ENCODE measurements at places on chromosomes 4 and X. TPM values are rescaled to one million over a fixed set of nuclear protein-coding genes. Genes with fewer than 3 reads are reported as not detected.
A peak's percentile ranks its signal among the peaks of the same experiment; 100 is the strongest.

DNA sequence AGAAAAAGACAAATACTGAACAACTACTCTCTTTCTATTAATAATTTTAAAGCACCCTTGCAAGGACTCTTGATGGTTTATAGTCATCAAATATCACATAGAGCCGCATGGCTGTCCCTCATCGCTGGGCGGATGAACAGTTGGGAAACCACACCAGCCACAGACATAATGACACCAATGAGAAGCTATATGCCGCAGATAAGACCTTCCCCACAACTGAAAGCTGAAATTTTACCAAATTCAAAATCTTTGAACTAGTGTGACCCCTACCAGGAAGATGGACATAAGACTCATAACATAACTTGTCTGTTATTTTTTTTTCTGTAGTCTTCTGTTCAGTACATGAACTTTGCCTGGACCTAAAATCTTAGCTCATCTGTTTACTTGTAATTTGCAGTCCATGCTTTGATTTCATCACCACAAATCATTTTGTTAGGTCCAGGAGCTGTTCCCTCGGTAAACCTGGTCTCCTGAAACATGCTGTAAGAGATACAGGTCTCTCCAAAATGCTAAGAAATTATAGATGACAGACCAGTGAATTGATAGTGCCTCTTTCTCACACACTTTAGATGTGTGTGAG is 157.3 kb upstream of the RAPGEF2 start:
- H3K27me3 ChIP-seq, result no peaks in the 10 kb centered on the region
- DNase-seq, result no peak
- H3K27ac ChIP-seq, result peak overlapping the region; percentile 76
- no peak overlapping the region for H3K4me3 ChIP-seq
- no peaks in the 10 kb centered on the region for H3K36me3 ChIP-seq

DNA sequence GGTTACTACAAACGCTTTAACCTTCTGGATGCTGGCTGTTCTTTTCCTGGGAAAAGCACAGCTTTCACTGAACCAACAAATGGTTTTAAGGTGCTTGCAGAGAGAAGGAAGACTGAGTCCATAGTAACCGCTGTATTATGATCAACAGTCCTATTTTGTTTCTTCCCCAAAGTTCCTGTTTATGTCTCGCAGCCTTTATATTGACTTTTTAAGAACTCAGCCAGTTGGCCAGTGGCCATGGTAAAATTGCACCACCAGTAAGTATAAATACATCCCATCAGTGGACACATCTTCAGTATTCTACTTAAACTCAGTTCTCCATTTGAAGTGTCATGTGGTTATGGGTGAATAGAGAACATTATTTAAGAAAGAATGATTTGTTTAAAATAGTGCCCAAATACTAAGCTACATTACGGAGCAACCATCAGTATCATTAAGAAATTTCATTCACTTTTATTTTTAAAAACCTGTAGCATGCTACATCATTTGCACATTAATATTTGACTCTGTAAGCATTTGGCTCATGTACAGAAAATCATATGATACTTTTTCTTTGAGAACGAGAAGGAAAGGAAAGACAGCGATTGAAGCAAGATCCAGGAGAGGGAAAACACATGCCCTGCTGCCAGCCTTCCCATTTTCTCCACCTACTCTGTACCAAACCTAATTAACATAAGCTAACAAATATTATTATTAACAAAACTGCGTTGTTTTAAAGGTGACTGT is 287.0 kb downstream of the ARHGAP24 start:
- no peaks in the 10 kb centered on the region for H3K27me3 ChIP-seq
- no peak overlapping the region for H3K27ac ChIP-seq
- no peaks in the 10 kb centered on the region for H3K4me1 ChIP-seq
- H3K4me3 ChIP-seq, result no peak overlapping the region
- peak; percentile 27 for DNase-seq

GRCh38 chr4:99856166-99856565 is 38.1 kb downstream of the LAMTOR3 start:
- no peaks in the 10 kb centered on the region for H3K36me3 ChIP-seq
- H3K27me3 ChIP-seq, result no peaks in the 10 kb centered on the region
- H3K4me1 ChIP-seq, result no peaks in the 10 kb centered on the region
- no peak overlapping the region for H3K4me3 ChIP-seq
- H3K27ac ChIP-seq, result no peak overlapping the region

- H3K36me3 ChIP-seq, result no peaks in the 10 kb centered on the region
- no peak overlapping the region for H3K4me3 ChIP-seq
- DNase-seq, result no peak
- no peaks in the 10 kb centered on the region for H3K27me3 ChIP-seq
Measured at GRCh38 chr4:34328939-34329338, 1915.4 kb downstream of the ARAP2 start.

DNA sequence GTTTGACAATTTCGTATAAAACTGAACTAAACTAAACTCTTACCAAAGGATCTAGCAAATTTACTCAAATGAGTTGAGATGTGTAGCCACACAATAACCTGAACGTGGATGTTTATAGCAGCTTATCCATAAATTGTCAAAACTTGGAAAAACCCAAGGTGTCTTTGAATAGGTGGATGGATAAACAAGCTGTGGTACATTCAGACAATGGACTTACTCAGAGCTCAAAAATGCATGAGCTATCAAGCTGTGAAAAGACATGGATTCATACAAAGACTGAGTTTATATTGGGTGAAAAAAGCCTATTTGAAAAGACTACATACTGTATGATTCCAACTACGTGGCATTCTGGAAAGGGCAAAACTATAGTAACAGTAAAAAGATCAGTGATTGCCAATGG is 69.5 kb downstream of the LARP1B start:
- no peak overlapping the region for H3K4me3 ChIP-seq
- H3K4me1 ChIP-seq, result no peaks in the 10 kb centered on the region
- H3K27me3 ChIP-seq, result no peaks in the 10 kb centered on the region
- no peak for DNase-seq
- H3K36me3 ChIP-seq, result no peaks in the 10 kb centered on the region

DNA sequence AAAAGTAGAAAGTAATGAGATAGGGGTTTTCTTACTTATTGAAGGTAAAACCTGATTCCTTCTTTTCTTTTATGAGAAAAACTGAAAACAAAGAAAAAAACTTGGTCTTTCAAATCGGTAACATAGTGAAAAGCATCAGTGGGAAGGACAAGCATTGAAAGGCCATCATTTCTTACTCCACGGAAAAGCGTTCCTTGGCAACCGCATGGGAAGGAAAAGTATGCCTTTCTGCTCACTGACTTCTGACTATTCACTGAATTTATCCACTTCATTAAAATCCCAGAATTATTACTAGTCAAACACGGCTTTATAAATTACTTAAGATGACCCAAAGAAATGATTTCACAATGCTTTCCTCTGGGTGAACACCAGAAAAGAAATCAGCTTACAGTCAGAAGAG is 646.7 kb downstream of the TLL1 start:
- no peak overlapping the region for H3K27ac ChIP-seq
- no peak overlapping the region for H3K4me3 ChIP-seq
- no peaks in the 10 kb centered on the region for H3K36me3 ChIP-seq
- DNase-seq, result no peak
- no peaks in the 10 kb centered on the region for H3K27me3 ChIP-seq
- no peaks in the 10 kb centered on the region for H3K4me1 ChIP-seq

DNA sequence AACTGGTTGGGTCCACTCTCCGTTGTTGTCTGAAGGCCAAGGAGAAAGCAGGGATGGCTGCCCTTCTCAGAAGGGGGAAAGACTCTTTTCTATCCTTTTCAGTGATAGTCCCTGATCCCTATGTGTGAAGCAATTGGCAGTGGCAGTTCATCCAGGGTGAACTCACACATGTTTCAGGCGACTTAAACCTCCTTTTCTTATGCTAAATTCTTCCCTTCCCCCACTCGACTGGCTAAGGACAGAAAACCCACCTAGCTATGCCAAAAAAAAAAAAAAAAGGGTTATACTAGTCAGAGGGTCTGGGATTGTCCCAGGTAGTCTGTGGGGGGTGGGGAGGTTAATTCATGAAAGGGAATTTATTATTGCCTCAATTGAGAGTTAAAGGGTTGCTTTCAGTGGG is 12.2 kb upstream of the ZNF280C start:
- H3K27ac ChIP-seq, result no peak overlapping the region
- no peak for DNase-seq
- no peaks in the 10 kb centered on the region for H3K4me1 ChIP-seq
- no peaks in the 10 kb centered on the region for H3K27me3 ChIP-seq

DNA sequence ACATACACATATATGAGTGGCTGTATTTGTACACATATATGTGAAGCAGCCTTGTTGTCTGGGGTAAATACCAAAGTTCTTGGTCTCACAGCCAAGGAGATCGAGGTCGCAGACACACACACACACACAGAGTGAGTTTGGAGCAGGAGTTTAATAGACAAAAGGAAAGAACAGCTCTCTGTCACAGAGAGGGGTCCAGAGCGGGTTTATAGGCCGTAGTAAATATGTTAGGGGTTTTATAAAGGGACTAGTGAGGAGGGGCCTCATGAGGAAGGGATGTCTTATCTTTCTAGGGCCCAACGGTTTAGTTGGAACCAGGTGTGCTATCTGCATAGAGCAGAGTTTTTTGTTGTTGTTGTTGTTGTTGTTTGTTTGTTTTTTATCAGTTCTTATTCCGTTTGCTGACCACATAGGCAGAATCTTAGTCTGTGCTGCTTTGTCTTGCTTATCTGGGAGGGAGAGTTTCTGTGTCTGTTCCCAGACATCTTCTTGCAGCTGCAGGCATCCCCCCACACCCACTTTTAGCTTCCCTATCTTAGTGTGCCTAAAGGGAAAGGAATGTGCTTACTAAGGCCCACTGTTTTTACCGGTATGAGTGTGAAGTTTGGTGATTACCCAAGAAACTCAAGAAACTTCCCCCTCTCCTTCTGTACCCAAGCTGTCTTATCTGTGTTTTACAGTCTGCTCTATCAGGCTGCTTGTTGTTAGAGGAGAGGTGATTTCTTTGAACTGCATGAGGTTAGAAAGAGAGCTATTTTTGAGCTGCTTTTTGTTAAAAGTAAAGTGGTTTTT is 91.9 kb downstream of the TENT5D start:
- H3K27me3 ChIP-seq, result no peaks in the 10 kb centered on the region
- no peaks in the 10 kb centered on the region for H3K36me3 ChIP-seq
- H3K4me3 ChIP-seq, result no peak overlapping the region
- H3K4me1 ChIP-seq, result no peaks in the 10 kb centered on the region

DNA sequence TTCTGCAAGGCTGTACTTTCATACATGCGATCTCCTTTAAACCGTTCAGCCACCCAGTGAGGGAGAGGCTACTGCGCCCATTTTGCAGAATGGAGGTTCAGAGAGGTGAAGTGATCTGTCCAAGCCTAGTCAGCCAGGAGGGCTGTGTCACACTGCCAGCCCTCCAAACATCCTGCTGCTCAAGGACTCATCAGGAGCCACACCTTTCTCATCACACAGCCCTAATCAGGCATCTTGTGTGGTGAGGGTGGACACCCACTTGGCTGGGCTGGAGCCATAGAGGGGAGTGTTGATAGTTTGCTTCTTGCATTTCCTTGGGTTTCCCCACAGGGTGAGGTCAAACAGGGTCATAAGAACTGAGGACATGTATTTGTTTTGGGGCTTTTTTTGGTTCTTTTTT is 5.4 kb upstream of the CXCR3 start:
- H3K27me3 ChIP-seq, result no peaks in the 10 kb centered on the region
- H3K36me3 ChIP-seq, result no peaks in the 10 kb centered on the region
- H3K27ac ChIP-seq, result no peak overlapping the region

- no peak for DNase-seq
- no peaks in the 10 kb centered on the region for H3K27me3 ChIP-seq
- H3K4me3 ChIP-seq, result no peak overlapping the region
- no peak overlapping the region for H3K27ac ChIP-seq
Measured at GRCh38 chr4:80475798-80476197, 140.3 kb downstream of the CFAP299 start.

- DNase-seq, result no peak
- H3K36me3 ChIP-seq, result no peaks in the 10 kb centered on the region
- no peaks in the 10 kb centered on the region for H3K27me3 ChIP-seq
- no peak overlapping the region for H3K4me3 ChIP-seq
- H3K27ac ChIP-seq, result peak overlapping the region; percentile 6
- peaks cover 42% of the 10 kb centered on the region for H3K4me1 ChIP-seq
Measured at GRCh38 chr4:87030755-87031441, 96.1 kb downstream of the AFF1 start.

DNA sequence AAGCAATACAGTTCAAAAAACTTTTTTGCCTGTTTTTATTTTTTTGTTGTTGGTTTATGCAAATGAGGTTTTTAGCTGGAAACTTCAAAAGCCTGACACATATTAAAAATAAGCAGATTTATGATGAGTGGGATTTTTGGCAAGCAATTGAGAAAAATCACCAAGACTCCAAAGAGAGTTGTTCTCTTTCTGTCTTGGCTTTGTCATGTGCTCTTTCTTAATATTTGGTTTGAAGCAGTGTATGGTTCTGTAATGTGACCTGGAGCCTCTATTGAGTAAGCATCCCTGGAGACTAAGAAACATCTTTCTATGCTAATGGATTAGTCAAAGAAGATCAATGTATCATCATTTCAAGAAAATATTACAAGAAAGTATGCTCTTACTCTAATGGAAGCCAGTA is 11.7 kb downstream of the TRIM2 start:
- no peaks in the 10 kb centered on the region for H3K27me3 ChIP-seq
- no peaks in the 10 kb centered on the region for H3K4me1 ChIP-seq
- no peak overlapping the region for H3K4me3 ChIP-seq
- H3K36me3 ChIP-seq, result no peaks in the 10 kb centered on the region
- no peak for DNase-seq
- H3K27ac ChIP-seq, result no peak overlapping the region

DNA sequence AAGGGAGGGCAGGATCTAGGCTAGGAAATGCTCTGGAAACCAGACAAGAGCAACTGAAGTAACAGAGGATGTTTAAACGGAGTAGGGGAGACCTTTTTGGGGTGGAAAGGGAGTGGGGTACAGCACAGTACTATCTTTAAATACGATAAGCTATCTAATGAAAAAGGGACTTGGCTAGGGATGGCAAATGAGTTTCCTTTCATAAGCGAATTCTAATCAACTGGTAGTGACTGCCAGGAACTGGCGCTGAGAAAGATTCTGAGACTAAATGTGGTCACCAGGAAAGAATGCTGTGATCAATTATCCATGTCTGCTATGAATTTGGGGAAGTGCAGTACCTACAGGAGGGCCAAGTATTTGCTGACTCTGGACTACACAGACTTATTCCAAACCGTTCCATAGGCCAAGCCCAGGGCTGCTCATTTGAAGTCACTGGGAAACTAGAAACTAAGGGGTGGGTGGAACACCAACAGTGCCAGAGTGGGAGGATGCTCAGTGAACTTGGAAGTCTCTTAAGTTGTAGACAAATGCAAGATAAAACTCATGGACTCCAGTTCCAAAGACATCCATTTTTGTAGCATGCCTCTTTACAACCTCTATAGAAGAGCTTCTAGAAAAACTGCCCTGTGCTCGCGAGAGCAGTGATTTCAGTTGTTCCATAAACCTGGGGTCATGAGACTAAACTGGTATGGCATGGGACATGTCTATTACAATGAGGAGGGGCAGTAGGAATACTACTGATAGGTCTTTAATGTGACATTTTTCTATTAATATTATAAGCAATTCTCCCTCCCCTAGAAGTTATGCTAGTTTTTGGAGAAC is 2.0 kb downstream of the TRAPPC2 start:
- DNase-seq, result no peak
- H3K4me3 ChIP-seq, result no peak overlapping the region
- no peaks in the 10 kb centered on the region for H3K4me1 ChIP-seq
- no peaks in the 10 kb centered on the region for H3K36me3 ChIP-seq

- no peak overlapping the region for H3K4me3 ChIP-seq
- H3K4me1 ChIP-seq, result no peaks in the 10 kb centered on the region
- H3K27ac ChIP-seq, result no peak overlapping the region
Measured at GRCh38 chrX:10628906-10629305, 8.5 kb upstream of the MID1 start.

Gene RBMX2
- total RNA-seq, result 6.1 TPM

Gene MSL3
- total RNA-seq, result 15.7 TPM

Gene HMGB3
- 58.8 TPM for total RNA-seq

Gene NAA11
- not detected for total RNA-seq

Data from right lobe of liver (tissue), 6 donors.